ENCODE measurements at places on chromosomes 12 and 14. TPM values are rescaled to one million over a fixed set of nuclear protein-coding genes. Genes with fewer than 3 reads are reported as not detected.

Gene DENR
- total RNA-seq = 35.9 TPM

Gene SMAGP
- 14.0 TPM for total RNA-seq

Gene CELA1
- not detected for total RNA-seq

Gene NXPH4
- total RNA-seq = 1.2 TPM

Gene RNASE3
- not detected for total RNA-seq

Gene HRK
- under 0.01 TPM for total RNA-seq

Gene NFE2
- not detected for total RNA-seq

Data from aortic smooth muscle cell (primary cell).